Uterine smooth muscle cell (primary cell): ENCODE measurements at places on chromosomes 11 and 22. TPM values are rescaled to one million over a fixed set of nuclear protein-coding genes. Genes with fewer than 3 reads are reported as not detected.

Gene SEZ6L
- total RNA-seq: not detected in 2 replicates

Gene TNKS1BP1
- 90.4 and 93.2 TPM in 2 replicates for total RNA-seq

Gene P2RX6
- 0.44 and 2.5 TPM in 2 replicates for total RNA-seq

Gene OR8D4
- total RNA-seq: not detected in 2 replicates

Gene FBLN1
- 94.1 and 164 TPM in 2 replicates for total RNA-seq

Gene POU2AF2
- total RNA-seq: not detected in 2 replicates

Gene SYT8
- total RNA-seq: not detected in 2 replicates

Gene UPK3A
- total RNA-seq: not detected in 2 replicates

Gene TRIM51
- not detected in 2 replicates for total RNA-seq

Gene RTN4R
- 0.77 and 1.00 TPM in 2 replicates for total RNA-seq

Gene CYTH4
- total RNA-seq: 0.12 and 0.33 TPM in 2 replicates

Gene CD81
- total RNA-seq: 223 and 320 TPM in 2 replicates

Gene IL18
- 2.0 and 2.3 TPM in 2 replicates for total RNA-seq

Gene RFPL2
- not detected in 2 replicates for total RNA-seq

Gene ACRV1
- total RNA-seq: not detected in 2 replicates

Gene KCTD14
- total RNA-seq: 0.62 and 1.00 TPM in 2 replicates

Gene TST
- total RNA-seq: 31.9 and 38.6 TPM in 2 replicates

Gene PGA5
- total RNA-seq: not detected in 2 replicates

Gene MMP1
- 221 and 608 TPM in 2 replicates for total RNA-seq

Gene SCGB1A1
- not detected in 2 replicates for total RNA-seq

Gene DCHS1
- total RNA-seq: 35.2 and 50.1 TPM in 2 replicates

Gene INS
- not detected in 2 replicates for total RNA-seq

Gene GAL3ST3
- total RNA-seq: 0.12 TPM in 1 of 2 replicates, not detected in the other

Gene GPR152
- total RNA-seq: not detected in 2 replicates

Gene HARBI1
- 5.4 and 6.2 TPM in 2 replicates for total RNA-seq

Gene LRRC56
- total RNA-seq: 0.62 and 0.77 TPM in 2 replicates

Gene CCDC87
- 0.11 and 0.25 TPM in 2 replicates for total RNA-seq
